OCI-M1 (cell line): ENCODE measurements at places on chromosomes 7 and 10.

GRCh38 chr7:121102619-121103018, 114.1 kb downstream of the CPED1 start:
- DNase-seq = no peak

GRCh38 chr10:119414081-119414611, 128.4 kb downstream of the RGS10 start:
- no peak for DNase-seq

- DNase-seq = peak; percentile 31
Measured at GRCh38 chr10:71269301-71270288, 49.5 kb upstream of the SLC29A3 start.

- DNase-seq = no peak
Measured at GRCh38 chr7:41867639-41868280, 164.9 kb upstream of the INHBA start.

GRCh38 chr7:54546081-54546985, 4.2 kb downstream of the VSTM2A start:
- no peak for DNase-seq

GRCh38 chr10:52455098-52455497, 141.0 kb downstream of the DKK1 start:
- DNase-seq = no peak

DNA sequence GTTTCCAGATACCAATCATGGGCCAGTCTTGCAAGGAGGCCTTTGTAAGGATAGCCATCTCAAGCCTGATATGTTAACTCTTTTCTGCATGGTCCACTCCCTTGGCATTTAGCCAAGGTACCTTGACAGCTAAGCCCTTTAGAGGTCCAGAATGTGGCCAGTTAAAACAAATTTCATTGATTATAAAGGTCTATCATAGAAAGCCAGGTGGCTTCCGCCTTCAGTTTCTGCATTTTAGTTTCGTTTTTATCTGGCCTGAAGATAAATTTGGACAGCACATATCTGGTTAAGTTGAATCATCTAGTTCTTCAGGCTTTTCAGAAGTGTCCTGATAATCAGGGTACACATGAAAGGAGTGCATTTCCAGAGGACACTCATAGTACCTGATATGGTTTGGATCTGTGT, 30.7 kb downstream of the ANKIB1 start:
- DNase-seq = peak; percentile 99

DNA sequence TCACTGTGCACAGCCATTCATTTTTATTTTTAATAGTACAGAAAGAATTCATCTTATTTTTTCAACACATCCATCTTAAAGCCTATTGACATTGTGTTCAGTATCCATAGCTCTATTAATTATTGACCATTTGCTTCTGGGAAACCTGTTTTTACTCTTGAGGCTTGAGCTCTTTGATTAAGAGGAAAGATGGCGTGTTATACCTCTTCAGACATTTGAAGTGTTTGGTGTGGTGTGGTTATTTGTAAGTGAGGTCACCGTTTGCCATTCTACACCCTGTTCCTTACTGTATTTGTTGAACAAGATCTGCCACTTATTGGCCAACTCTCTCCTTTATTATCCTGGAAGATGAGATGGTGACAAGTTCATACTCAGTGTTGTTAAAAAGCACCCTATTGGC, 18.4 kb downstream of the C7orf57 start:
- no peak for DNase-seq

DNA sequence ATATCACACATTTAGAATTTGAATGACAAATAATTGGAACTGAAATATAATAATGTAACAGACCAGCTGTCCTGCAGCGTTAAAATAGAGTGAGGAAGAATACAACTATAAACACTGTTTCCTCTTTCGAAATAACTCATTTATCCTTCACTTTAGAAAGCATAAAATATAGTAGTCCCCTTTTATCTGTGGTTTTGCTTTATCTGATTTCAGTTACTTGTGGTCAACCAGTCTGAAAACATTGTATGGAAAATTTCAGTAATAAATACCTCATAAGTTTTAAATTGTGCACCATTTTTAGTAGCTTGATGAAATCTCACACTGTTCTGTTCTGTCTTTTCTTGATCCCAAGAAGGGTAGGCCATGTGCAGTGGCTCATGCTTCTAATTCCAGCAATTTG, 31.7 kb downstream of the POLR1F start:
- peak; percentile 85 for DNase-seq

DNA sequence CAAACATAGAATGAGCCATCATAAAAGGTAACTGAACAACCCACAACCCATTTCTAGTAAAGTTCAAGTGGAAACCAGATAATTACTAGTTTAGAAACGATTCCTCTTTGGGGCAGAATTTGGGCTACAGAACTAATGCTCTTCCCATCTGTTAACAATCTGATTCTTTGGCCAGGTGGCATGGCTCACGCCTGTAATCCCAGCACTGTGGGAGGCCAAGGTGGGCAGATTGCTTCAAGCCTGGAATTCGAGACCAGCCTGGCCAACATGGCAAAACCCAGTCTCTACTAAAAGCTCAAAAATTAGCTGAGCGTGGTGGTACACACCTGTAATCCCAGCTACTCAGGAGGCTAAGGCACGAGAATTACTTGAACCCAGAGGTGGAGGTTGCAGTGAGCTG, 18.5 kb downstream of the CYP51A1 start:
- no peak for DNase-seq

DNA sequence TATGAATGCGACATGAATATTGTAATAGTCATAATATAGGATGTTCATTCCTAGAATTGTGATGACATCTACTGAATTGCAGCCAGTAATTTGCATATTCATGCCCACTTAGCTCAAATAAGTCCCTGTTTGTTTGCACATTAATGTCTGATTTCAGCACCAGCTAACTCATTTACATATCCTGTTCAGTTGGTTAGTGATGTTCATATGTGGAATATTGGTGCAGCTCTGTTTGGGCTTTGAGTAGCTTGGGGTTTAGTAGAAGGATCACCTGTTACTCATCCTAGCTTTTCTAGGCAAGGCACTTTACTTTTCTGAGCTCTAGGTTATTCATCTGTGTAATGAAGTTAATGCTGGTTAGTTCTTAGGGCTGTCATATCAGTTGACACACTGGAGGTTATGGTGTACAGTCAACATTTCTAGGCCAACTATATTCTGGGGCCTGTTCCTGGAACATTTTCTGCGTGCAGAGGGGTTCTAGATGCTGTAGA, 238.4 kb downstream of the EXOC4 start:
- no peak for DNase-seq

DNA sequence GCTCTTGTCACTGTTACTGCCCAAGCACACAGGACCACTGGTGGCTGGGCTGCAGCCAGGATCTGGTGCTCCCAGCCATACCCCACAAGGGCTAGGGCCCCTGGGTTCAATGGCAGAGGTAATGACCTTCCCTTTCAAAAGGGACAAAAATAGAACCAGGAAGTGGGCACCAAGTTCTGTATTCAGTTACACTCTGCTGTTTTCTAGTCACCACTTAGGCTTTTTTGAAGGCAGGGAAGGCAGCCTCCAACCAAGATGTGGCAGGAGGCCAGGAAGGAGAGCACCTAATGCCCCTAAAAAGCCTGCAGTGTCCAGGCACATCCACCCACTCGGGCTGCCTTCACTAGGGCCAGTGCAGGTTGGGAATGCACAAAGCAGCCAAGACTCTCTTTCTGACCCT, 47.8 kb downstream of the NOD1 start:
- DNase-seq = no peak

DNA sequence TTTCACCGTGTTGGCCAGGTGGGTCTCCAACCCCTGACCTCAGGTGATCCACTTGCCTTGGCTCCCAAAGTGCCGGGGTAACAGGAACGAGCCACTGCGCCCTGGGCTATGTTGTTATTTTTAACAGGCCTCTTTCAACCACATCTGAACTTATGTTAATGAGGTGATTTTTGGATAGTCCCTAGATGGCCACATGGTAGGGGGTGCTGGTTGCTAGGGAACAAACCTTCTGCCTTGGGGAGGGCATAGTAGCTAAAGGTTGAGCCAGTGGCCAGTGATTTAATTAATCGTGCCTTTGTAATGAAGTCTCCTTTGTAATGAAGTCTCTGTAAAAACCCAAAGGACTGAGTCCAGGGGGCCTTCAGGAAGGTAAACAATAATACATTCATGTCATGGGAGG, 9.1 kb downstream of the COMTD1 start:
- DNase-seq = no peak

GRCh38 chr7:15577600-15577999, 15.8 kb upstream of the AGMO start:
- no peak for DNase-seq

DNA sequence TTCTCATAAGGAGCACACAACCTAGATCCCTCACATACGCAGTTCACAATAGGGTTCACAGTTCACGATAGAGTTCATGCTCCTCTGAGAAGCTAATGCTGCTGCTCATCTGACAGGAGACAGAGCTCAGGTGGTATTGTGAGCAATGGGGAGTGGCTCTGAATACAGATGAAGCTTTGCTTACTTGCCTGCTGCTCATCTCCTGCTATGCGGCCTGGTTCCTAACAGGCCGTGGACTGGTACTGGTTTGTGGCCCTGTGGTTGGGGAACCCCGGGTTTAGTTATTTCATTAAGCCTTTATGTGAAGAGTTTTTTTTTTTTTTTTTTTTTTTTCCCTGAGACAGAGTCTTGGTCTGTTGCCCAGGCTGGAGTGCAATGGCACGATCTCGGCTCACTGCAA, 19.4 kb downstream of the SLK start:
- no peak for DNase-seq

DNA sequence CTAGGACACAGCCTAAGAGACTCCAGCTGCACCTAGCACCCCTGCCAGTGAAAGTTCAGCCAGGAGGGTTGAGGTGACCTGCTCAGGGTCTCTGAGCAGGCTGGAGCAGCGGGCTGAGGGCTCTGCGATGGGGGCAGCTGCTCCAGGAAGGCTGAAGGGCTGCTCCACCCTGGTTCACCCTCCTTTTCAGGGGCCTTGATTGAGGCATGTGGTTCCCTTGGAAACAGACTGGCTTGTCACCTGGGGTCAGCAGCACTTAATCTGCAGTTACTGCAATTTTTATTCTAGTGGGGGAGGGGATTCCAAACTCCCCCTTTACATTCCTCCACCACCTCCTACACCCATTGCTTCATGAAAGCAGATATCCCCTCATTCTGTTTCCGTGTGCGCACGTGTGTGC, 85.3 kb upstream of the UNC5B start:
- no peak for DNase-seq

DNA sequence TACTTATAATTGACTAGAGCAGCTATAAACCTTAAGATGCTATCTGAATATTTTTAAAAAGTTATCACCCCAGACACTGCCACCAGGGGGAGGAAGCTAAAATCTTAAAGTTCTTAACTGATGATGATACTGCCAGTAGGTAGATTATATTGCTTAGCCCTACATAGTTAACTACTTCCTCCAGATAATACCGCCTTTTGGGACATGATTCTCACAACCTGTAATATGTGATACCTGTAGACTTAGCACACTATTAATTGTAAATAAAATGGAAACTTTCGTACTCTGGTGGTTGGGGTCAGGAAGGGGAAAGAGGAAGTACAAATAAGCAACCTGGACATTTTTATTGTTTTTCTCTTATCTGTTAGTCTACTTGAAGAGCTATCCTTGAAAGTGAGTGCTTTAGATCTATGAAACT, 268.9 kb downstream of the ADK start:
- DNase-seq = peak; percentile 37

DNA sequence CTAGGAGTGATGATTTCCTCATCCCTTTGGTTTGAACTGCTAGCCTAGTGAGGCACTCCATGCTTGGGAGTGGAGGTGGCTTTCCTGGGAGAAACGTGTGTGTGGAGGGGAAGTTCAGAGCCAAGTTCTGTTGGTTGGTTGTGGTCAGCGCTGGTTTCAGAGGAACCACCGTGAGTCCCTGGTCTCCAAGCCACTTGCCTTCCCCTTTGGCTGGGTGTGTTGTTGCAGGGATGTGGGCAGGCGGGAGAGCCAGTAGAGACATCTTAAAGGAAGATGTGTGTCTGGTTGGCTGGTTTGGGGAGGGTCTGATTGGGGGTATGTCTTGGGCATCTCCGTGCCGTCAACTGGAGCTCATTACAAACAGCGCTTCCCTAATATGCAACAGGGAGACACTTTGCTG, 130.8 kb upstream of the TCF7L2 start:
- no peak for DNase-seq

DNA sequence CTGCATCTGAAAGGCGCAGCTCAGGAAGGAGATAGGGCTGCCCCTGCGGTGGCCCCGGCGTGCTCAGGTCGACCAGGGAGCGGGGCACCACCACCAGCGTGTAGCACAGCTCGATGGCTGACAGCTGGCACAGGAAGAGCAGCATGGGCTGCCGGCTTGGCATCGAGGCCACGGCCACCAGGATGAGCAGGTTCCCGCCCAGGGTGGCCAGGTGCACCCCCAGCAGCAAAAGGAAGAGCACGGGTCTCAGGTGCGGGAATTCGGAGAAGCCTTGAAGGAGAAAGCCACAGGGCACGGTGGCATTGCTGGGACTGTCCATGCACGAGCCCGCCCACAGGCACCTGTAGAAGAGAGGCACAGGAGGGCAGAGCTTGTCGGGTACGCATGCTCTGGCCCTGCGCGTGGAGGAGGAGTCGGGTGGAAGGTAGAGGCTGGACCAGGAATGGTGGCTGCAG, 33.9 kb downstream of the TAS2R41 start:
- no peak for DNase-seq

DNA sequence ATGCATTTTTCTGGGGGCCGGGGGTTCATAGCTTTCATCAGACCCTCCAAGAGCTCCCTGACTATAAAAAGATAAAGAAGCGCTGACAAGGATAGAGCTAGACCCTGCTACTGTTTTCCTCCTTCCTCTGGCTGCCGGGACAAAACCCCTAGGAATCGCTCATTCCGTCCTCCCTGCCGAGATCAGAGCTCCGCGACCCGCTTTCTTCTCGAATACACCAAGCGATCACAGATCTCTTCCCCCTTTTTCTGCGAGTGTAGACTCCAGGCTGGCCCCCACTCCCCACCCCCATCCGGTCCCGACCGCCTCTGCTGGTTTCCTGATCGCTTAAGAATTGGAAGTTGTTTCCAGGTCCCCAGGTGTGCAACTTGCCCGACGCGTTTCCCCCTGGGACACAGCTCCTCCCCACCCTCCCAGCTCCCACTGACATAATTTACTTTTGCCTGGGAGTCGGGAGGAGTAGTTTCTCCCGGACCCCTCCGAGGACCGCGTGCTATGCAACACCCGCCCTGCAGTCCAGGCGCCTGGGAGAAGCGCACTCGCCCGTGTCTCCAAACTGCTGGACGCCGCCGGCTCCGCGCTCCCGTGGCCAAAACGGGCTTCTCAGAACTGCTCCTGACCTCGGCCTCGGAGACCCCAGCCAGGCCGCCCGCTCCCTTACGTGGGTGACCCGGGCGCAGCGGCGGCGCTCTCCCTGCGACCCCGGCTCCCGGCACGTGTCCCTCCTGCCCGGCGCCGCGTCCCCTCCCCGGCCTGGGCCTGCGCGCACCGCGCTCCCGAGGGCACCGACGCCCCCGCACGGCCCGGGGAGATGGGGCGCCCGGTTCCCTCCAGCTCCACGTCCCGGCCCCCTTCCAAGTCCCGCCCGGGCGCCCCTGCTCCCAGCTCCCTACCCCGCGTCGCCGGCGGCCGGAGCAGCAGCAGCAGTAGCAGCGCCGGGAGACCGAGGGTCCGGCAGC, 552 bp downstream of the IL15RA start:
- peak; percentile 65 for DNase-seq

DNA sequence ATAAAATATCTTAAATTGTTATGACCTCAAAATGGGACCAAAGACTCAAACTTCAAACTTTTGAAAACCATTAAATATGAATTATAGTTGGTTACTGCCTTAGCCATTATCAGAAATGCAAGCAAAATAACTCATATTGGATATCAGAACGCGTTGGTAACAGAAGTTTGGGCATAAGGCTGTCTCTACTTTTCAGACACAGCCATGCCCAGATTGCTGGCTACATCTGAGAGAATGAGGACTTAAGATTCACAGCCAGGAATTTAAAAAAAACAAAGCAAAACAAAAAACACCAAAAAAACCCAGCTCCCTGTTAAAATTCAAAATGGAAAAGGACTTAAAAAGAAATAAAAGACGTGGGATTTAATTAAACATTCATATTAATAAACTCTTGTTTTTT, 161.6 kb downstream of the JMJD1C start:
- DNase-seq = no peak
